ENCODE measurements at places on chromosomes 7 and 10.

DNA sequence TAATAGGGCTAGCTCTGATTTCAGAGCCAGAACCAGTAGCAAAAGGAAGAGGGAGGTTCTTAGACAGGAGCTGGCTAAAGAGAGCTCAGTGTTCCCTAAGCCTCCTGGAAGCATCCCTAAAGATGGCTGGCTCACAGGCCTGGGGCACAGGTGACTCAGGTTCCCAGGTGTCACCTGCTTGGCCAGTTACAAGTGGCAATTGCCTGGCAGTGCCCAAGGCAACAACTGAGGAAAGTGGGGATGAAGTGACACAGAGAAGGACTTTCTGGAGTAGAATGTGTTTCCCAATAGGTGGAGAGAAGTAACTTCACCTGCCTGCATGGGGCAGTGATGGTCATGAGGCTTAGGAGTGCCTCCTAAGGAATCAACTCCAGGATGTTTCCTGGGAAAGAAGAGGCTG lies 66.5 kb upstream of the EEPD1 start:
- no peak for DNase-seq

DNA sequence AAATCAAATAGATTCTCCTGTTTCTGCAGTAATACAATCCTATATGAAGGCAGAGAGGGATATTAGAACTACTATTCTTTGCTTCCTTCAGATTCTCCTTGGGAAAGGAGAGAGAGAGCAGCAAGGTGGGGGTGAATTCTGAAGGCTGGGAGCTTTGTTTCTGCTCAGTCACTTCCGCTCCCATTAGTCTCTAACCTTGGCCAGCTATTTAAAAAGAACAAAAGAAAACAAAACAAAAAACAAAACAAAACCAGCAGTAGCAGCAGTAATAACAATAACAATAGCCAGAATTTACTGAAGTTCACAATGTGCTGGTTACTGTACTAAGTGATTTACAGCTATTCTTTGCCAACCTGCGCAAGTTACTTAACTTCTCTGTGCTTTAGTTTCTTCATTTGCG lies 9.9 kb downstream of the GPR85 start:
- DNase-seq: no peak

DNA sequence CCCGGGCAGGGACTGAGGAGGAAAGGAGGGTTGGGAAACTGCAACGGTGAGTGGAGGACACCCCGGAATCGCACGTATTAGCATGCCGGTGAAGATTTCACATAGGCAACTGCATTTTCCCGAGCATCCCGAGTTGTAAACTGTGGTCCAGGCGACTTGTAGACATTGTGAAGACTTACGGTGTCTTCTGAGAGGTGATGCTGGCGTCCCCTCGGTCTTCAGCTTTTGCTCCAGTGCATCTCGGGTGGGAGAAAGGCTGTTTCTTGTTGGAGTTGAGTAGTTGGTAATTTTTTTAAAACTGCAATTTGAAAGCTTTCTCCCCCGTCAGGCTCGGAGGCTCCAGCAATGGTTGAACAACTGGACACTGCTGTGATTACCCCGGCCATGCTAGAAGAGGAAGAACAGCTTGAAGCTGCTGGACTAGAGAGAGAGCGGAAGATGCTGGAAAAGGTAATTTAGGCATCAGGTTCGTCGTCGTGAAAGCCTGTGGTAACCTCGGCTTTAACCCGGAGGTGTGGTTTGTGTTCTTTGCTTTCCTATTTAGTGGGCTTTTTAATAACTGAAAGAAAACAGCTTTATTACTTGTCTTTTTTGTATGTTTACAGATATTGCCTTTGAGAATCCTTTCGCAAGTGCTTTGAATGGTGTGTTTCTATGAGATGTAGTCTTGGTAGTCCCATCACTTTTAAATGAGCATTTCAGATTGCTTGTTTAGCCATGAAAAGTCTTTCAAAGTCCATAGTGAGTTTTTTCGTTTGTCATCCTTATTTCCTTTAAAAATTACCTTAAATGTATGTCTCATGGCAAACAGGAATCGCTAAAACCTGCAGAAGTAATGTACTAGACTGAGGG lies 687 bp downstream of the HELLS start:
- DNase-seq: no peak

GRCh38 chr7:117565226-117565625 lies 85.4 kb downstream of the CFTR start:
- DNase-seq: no peak

DNA sequence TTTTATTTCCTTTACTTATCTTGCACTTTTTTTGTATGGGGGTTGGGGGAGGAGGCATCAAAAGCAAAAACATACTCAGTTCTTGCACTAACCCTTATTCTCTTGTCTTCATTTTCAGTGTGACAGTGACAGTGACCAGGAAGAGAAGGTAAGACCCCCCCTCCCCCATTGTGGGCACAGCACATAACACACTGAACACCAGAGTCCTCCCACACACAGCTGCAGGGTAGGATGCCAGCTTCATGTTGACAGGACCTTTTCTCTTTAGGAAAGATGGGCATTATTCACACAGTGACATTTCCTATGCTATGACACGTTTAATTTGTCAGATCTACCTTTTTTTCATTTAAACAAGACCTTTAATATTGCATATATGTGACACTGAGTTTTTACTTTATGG lies 696.3 kb upstream of the GALNT17 start:
- DNase-seq: no peak

GRCh38 chr7:14419531-14419930 lies 430.1 kb upstream of the ETV1 start:
- no peak for DNase-seq

DNA sequence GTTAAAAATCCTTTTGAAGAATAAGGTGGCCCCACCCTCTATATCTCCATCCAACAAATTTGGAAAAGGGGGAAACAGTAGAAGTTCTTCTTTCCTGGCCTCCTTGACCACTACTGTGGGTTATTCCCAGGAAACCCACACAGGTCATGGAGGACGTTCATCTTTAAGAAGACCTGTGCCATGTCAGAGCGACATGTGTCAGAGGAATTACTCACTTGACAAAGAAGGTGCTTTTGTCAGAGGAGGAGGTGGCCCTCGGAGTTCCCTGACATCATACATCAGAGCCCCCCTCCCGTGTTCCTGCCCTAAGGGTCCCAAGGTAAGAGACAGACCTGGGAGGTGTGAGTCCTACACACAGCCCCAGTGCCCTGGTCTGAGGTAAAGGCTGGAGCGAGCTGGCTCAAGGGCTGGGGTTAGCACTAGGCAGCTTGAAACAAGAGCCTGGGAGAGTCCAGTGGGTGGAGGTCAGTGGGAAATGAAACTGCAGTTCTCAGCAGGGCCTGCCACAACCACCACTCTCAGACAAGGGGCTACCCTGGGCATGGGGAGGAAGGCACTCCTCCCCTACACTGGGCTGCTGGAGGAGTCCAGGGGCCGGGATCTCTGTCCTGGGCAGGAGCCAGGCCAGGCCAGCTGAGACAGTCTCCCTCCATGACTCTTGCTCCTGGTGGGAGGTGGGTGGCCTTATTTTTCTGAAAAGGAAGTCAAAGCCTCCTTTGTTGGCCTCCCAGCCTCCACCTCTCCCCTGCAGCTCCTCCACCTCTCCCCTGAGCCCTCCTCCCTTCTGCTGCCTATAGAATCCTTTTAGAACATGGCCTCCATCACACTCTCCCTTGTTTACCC lies 21.8 kb upstream of the ZMIZ1 start:
- DNase-seq: no peak

Data from activated T-cell treated with anti-CD3 and anti-CD28 coated beads, Interleukin-2, amount 50 U/mL, for 48 hours (primary cell).